ENCODE measurements at places on chromosomes 2 and 18. TPM values are rescaled to one million over a fixed set of nuclear protein-coding genes. Genes with fewer than 3 reads are reported as not detected.

DNA sequence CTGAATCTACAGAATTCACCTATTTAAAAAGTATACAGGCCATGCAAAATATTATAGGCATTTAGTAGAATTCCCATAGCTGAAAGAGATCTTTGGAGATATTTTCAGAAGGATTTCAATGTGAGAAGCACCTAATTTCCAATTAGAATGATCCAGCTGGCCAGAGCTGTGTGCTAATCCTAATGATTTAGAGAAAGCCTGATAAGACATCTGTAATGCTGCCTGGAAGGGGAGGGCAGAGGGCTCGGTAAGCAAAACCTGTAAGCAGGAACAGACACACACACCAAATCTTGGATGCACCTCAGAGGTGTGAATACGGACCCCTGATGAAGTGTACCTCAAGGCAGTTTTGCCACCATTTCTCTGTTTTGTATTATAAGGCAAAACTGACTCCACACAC is 14.0 kb downstream of the SERTAD2 start:
- DNase-seq = no peak

SLC23A3 gene
- not detected for total RNA-seq

- peak; percentile 56 for DNase-seq
These were observed 23.3 kb downstream of the STAMBP start for GRCh38 chr2:73852020-73852419.

FOXD4L1 gene
- 0.43 TPM for total RNA-seq

DNA sequence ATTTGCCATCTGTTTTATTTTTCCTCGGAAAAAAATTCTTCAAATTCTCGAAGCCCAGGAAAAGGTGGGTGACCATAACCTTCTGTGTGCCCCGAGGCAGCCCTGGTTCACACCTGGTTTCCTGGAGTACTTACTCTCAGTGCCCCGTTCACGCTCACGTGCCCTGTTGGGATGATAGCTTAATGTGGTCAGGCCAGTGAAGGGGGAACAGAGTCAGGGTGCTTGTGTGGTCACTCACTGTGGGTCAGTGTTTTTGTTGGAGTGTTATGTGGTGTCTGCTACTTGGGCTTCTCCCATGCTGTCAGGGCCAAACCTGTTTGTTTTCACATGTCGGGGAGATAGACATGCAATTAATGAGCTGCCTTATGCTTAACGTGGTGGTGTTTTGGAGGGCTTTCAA is 78.1 kb downstream of the MAP4K4 start:
- DNase-seq = no peak

CYP1B1 gene
- total RNA-seq = 14.4 TPM

DSEL gene
- 107 TPM for total RNA-seq

DNA sequence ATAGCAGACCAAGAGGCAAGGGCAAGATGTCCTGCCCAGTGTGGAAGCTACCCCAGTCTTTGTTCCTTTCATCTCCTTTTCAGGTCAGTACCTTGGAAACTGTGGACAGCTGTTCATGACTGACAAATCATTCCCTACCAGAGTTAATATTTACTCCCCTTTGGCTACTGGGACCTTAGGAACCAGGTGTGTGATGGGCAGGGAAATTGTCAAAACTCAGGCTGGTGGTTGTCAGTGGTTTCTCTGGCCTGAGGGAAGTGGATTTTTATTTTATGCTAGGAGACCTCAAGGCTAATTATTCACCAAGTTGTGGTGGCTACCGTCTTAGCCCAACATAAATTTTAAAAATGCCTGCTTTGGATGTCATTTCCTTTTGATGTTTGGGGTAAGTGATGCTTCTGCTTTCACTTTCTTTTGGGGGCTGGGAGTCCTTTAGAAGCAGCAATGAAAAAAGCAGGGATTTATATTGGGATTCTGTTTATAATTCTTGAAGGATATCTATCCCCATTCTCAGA is 119.3 kb downstream of the SETBP1 start:
- no peak for DNase-seq

DNA sequence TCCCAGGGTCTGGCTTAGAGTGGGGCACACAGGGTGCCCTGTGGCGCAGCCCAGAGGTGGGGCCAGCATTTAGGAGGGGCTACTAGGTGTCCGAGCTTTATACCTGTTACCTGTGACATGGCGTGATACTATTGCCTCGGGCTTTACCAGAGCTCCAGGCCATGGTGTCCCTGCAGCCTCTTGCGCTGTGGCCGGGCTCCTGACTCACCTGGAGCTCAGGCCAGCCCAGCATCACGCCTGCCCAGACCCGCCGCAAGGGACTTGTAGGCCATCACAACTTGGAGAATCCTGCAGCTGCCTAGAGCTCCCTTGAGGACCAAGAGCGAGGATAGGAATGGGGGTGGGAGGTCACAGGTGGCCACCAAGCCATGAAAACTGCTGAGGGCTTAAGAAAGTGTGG is 8.0 kb downstream of the INHBB start:
- no peak for DNase-seq

- DNase-seq = peak; percentile 23
These were observed 6.0 kb downstream of the LHCGR start for GRCh38 chr2:48749291-48750127.

UGT1A3 gene
- not detected for total RNA-seq

DNA sequence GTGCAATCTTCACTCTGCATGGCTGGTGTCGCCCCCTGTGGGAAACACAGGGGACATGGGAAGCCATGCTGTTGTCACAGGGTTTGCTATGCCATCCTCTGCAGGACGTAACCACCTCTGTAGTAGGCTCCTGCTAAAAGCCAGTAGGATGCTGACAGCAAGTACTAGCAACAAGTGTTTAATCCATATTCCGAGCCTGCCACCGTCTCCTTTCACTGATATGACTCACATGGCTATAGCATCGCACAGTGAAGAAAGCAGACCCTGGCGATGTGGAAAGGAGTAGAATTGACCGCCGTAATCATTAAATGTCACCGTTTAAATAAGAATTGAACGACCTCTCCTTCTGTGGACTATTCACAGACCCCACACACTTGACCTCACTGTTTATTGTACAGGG is 57.8 kb downstream of the CD8B2 start:
- no peak for DNase-seq

GALNT5 gene
- 25.6 TPM for total RNA-seq

NEMP2 gene
- total RNA-seq = 4.7 TPM

GNAL gene
- total RNA-seq = 0.36 TPM

GRCh38 chr2:174022431-174022830 is 57.3 kb upstream of the SP3 start:
- no peak for DNase-seq

DNA sequence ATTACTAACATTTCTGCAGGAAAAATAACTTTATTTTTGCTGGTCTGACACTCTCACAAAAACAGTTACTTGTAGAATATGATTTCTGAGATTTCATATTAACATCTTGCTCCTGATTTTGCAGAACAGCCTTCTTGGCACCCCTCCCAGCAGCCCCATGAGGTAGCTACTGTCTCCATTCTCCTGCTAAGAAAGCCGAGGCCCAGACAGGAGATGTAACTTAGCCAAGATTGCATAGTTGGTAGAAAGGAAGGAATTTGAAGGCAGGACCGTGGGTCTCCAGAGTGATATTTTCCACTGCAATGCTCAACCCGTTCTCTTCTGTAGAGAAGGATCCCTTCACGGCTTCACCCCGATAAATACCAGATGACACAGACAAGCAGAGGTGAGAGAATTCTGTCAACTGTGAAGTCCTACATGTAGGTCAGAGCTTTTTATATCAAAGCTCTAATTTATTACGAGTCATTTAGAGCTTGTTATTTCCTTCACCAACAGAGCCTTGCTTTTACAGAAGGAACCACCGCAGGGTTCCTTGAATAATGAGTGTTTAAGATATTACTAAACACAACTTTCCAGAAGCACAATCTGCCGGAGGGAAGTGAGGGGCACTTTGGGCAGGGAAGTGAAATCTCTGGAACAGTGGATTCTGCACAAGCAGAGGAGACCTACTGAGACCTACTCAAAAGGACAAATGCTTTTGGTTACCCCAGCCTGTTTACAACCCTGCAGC is 48.0 kb upstream of the MYCN start:
- DNase-seq = no peak

DNA sequence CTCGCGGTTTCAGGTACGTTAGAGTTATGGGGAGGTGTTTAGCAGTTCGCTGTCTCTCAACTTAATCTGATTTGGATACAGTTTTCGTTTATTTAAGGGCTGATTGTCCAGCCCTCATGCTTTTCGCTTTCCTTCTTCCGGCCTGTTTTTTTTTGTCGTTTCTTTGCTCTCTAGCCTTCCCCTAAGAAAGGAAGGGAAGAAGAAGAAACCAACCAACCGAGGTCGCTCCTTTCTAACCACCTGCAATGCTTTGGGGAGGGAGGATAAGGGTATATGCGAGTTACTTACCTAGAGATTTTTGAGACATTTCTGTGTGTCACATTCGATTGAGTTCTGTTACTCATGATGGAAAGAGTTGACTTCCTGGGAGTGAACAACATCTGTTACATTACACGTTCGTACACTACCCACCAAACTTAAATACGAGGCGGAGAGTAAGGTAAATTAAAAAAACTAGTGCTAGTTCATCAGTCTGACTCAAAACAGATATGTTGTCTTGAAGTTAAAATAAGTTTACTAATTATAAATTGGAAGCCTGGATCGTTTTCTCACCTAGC is 918 bp downstream of the EIF5B start:
- peak; percentile 12 for DNase-seq

DNA sequence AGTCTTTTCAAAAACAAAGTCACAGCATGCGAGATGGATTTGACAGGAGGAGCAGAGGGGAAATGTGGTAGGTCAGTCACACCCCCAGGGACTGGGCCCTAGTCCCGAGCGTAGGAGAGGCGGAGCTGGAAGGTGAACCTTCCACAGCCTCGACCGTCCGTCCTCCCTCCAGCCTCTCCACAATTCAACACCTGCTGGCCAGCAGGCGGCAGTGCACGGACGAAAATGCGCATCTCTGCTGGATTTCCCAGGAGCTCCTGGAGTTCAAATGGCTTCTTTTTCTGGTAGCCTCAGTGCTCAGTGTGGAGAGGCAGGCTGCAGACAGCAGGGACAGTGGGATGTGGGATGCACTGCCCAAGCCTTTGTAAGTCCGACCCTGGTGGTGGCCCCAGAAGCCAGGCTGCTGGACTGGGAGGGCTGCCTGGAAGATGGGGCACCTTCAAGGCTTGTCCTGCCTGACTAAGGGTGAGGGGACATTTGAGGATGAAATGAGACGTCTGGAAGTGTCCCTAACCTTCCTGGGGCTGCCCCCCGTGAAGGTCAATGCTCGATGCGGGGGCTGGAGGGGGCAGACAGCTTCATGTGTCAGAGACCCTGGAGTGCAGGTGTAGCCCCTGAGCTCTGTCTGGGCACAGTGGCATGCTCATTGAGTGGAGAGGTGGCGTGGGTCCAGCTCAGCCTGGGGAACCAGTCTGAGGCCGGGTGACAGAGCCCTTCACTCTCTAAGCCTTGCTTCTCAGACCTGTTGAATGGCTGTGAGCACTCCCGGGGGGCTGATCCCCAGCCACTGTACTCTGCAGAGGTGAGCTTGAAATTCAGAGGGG is 189.5 kb downstream of the TFCP2L1 start:
- DNase-seq = peak; percentile 68

- no peak for DNase-seq
These were observed 23.6 kb downstream of the SP100 start for GRCh38 chr2:230439590-230439989.

DNA sequence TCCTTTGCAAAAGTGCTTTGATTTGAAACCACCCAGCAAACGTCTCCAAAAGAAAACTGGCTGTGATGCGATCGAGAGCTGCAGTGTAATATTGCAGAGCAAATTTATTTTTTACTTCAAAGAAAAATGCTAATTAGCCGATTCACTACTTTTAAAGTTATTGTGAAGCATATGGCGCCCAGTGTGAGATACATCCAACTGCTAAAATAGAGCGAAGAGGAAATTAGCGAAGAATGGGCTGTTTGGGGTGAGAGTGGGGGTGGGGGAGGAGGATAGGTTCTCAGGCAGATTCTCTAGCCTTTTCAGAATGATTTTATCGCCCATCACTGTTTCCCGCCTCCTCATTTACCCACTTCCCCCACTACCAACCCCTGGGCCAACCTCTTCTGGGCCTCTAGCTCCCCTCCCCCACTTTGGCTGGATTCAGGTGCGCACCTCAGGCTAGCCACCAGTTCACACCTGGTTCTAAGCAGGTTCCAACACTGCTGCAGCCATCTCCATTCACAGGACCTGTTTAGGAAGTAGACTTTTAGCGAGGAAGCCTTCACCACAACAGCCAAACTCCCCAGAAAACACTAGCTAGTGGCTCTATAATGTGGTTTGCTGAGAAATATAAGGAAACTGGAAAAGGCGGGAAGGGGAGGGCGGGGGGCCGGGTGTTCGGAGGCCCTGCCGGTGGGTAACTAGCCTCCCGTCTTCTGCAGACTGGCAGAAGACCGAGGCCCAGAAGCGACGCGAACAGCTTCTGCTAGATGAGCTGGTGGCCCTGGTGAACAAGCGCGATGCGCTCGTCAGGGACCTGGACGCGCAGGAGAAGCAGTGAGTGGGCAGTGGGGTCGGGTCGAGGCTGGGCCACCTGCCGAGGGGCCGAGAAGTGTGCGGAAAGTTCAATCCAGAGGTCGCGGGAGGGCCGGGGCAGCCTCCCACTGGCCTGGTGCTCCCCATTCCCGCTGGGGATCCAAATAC is 6.0 kb upstream of the OTX1 start:
- DNase-seq = no peak

FIGLA gene
- not detected for total RNA-seq

OTOS gene
- total RNA-seq = not detected

DNA sequence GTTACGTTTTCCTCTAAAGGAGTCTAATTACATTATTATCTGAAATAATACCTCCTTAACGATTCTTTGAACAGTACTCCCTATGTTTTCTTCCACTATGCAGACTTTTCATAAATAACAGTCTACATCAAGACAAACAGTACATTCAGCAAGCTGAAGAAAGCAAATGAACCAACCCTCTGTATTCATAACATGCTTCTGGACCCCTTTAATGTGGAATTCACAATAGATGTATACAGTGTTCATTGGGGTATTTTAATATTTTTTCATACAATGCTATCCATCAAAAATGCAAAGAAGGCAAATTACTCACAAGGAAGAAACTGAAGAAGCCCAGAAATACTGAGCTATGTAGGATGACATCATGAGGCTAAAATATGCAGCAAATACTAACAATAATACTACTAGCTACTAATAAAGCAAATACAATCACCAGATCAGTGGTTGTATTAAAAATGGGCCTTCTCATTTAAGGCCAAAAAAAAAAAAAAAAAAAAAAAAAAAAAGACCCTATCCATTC is 408.6 kb downstream of the MTX2 start:
- DNase-seq = no peak

DNA sequence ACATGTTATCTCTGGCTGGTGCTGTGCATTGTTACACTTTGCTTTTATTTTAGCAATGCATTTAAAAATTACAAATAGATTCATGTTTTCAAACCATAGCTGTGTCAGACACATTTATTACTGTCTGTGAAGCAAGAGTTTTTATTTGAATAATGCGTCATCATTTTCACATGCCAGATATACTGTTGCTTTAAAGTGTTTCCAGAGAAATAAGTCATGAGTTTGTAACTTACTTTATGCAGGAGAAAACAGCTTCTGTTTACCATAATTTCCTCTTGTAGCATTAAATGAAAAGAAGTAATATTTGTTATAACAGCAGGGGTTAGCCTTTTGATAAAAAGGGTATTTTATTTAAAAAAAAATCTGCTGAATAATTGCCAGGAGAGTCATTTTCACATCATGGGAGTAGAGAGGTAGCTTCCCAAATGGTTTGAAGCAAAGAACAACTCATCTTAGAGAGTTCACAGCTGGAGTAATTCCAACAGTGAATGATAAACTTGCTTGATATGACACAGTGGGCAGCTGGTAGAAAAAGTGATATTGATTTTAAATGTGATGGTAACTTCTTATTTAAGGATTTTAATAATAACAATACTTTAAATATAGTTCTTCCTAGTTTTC is 1274.5 kb upstream of the CRIM1 start:
- DNase-seq = no peak

GRCh38 chr2:136665736-136666135 is 99.6 kb upstream of the THSD7B start:
- no peak for DNase-seq

GRCh38 chr18:58054041-58054781 is 10.2 kb downstream of the NEDD4L start:
- DNase-seq = no peak

All from myocyte (in vitro differentiated cells).